ENCODE measurements at places on chromosomes 1 and 21. TPM values are rescaled to one million over a fixed set of nuclear protein-coding genes. Genes with fewer than 3 reads are reported as not detected.

C1orf185 gene
- total RNA-seq, result not detected

DNA sequence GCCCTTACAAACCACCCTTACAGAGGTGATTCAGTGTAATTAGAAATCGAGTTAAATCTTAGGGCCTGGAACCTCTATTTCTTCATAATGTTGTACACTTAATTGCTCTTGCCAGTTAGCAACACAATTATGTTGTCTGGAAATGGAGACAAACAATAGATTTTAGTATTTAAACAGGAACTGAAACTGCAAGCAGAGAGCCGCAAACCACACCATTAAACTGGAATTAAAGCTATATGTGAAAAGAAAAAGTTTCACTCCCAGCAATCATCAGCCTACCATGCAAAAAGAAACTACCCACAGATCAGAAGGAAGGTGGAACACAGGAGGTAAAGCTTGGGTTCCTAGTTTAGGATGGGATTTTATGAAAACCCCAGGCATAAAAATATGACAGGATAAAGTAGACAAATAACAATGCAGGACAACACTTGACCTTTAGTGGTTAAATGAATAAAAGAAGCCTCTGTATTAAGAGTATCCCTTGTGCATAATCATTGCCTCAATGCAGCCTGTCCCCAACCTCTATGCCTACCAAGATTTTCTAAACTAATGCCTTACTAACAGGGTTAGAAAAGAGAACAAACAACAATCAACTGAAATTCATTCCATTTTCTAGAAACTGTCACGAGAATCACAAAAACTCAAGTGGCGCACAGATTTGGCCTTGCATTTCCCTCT lies 304.3 kb upstream of the ESRRG start:
- DNase-seq, result no peak

SPOCD1 gene
- not detected for total RNA-seq

CCDC185 gene
- not detected for total RNA-seq

DNA sequence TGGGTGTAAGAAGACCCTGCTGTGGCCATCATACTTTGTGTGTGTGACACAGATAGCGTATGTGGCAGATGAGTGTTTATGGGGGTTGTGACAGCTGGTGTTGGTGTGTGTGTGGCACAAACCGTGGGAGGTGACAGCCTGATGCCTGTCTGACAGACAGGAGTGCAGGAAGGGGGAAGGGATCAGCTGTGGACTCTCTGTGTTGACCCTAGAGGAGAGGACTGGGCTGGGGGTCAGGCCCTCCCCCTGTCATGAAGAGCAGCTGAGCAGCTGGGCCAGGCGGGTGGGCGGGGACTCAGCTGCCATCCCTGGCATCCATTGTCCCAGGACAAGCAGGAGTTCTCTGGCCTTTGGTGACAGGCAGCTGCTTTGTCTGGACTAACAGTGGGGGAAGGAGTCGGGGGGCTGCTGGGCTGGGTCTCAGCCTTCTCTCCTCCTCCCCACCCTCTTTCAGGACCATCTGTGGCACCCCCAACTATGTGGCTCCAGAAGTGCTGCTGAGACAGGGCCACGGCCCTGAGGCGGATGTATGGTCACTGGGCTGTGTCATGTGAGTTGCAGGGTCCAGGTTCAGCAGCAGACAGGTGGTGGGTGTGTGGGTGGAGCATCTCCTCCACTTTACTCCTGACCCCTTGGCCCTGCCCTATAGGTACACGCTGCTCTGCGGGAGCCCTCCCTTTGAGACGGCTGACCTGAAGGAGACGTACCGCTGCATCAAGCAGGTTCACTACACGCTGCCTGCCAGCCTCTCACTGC lies 2.3 kb downstream of the PLK3 start:
- no peak for DNase-seq

GRCh38 chr1:243708210-243708609 lies 141.8 kb downstream of the AKT3 start:
- DNase-seq, result no peak

DNA sequence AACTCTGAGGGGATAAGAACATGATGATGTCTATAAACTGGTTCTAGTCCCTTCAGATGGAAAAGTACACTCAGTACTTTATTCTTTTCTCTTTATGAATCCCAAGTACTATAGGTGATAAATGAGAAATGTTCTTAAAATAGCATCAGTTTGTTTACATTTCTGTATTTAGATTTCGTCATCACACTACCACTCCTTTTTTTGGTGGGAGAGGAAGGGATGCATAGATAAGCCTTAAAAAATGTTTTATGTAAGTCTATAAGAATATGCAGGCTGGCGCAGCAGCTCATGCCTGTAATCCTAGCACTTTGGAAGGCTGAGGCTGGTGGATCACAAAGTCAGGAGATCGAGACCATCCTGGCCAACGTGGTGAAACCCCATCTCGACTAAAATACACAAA lies 144.8 kb downstream of the USP25 start:
- no peak for DNase-seq

DNA sequence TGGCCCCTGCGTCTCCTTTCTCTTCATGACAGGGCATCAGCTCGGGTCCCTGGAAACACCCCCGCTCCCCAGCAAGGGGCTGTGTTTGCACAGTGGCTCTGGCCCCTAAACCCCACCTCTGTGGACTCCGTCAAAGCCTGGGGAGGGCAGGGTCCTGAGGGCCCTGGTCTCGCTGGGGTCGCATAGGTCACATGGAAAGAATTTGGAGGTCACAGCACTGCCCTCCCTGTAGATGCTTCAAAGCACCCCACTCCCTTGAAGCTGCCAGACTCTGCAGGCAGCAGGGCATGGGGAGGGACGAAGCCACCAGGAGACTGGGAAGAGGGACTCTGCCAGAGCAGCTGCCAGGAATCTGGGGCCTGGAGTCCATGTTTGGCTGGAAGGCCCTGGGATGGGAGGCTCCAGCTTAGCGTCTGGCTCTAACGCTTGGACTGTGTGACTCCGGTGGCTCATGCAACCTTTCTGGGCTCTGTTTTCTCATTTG lies 36.6 kb upstream of the ECE1 start:
- DNase-seq, result no peak

GRCh38 chr1:220093361-220094015 lies 444 bp upstream of the IARS2 start:
- DNase-seq, result no peak

GRCh38 chr1:224632921-224633321 lies 16.8 kb downstream of the CNIH3 start:
- no peak for DNase-seq

- DNase-seq, result no peak
Measured at GRCh38 chr1:115189814-115190539, 100.7 kb upstream of the TSPAN2 start.

GRCh38 chr1:15736038-15736891 lies at the start of gene SLC25A34:
Gene SLC25A34, plus strand, starts transcription at chr1:15736258. Its CDS starts 228 bp downstream, at chr1:15736486.
- DNase-seq, result no peak

DNA sequence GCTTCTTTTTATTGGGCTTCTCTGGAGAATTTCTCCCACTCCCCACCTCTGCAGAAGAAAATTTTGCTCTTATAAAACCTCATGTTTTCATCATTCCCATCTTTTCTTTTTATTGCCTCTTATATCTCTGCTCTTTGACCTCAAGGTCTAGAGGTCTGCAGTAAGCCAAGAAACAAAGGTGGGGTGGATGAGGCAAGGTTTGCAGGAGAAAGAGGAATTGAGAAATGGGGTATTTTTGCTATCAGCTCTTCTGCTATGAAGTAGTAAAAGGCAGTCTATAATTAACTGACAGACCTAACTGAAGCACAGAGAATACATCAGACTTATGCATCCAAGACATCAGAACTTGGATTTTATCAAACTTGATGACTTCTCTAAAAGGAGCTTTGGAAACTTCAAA lies 22.9 kb downstream of the SYT11 start:
- DNase-seq, result no peak

Data from right atrium auricular region (tissue), 2 donors.